Esophagus muscularis mucosa (tissue), 4 donors: ENCODE measurements at places on chromosomes 1 and 21. TPM values are rescaled to one million over a fixed set of nuclear protein-coding genes. Genes with fewer than 3 reads are reported as not detected.

DNA sequence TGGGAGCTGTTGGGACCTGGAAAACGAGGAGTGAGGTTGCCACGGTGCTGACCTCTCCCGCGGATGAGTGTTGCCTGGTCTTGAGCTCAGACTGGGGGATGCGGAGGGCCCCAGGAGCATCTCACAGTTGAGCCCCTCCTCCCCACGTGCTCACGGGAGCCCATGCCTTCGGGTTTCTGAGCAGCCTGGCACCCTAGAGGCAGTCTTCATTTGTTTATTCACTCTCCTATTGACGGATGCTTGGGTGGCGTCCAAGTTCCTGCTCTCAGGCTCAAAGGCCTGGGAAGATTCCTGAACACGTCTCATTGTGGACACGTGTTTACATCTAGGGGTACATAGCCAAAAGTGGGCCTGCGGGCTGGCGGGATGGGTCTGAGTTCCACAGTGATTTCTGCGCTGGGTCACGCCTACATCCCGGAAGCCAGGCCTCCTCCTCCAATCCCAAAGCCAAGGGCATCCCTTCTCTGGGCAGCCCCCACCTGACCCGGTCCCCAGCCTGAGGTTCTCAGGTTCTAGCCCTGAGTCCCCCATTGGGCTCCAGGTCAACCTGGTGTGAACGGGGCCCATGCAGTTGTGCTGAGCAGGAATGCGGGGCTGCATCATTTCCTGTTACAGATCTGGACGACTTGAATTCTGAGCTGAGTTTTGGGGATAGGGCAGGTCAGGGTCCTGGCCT lies 14.7 kb downstream of the WNT3A start:
- no peaks in the 10 kb centered on the region for H3K4me1 ChIP-seq
- H3K36me3 ChIP-seq = no peaks in the 10 kb centered on the region
- no peaks in the 10 kb centered on the region for H3K27me3 ChIP-seq
- no peak overlapping the region for H3K27ac ChIP-seq

The KCNN3 gene
- 17.0 TPM for total RNA-seq

- H3K4me3 ChIP-seq = no peak overlapping the region
- DNase-seq = no peak
- H3K27ac ChIP-seq = no peak overlapping the region
- no peaks in the 10 kb centered on the region for H3K27me3 ChIP-seq
These were observed 494.2 kb downstream of the NEGR1 start for GRCh38 chr1:71788113-71788512.

GRCh38 chr1:74811436-74812179 lies 78.7 kb downstream of the TYW3 start:
- H3K4me3 ChIP-seq = no peak overlapping the region
- no peaks in the 10 kb centered on the region for H3K36me3 ChIP-seq
- no peaks in the 10 kb centered on the region for H3K4me1 ChIP-seq
- no peak overlapping the region for H3K27ac ChIP-seq
- no peaks in the 10 kb centered on the region for H3K27me3 ChIP-seq

- no peaks in the 10 kb centered on the region for H3K4me1 ChIP-seq
- no peak overlapping the region for H3K4me3 ChIP-seq
- H3K27ac ChIP-seq = no peak overlapping the region
- DNase-seq = peak; percentile 86
- H3K27me3 ChIP-seq = no peaks in the 10 kb centered on the region
These were observed 15.4 kb downstream of the GJA4 start for GRCh38 chr1:34808051-34808810.

- H3K27ac ChIP-seq = no peak overlapping the region
- no peaks in the 10 kb centered on the region for H3K4me1 ChIP-seq
- H3K27me3 ChIP-seq = no peaks in the 10 kb centered on the region
- no peak for DNase-seq
- H3K4me3 ChIP-seq = no peak overlapping the region
These were observed 76.8 kb upstream of the AKT3 start for GRCh38 chr1:243926803-243927245.

DNA sequence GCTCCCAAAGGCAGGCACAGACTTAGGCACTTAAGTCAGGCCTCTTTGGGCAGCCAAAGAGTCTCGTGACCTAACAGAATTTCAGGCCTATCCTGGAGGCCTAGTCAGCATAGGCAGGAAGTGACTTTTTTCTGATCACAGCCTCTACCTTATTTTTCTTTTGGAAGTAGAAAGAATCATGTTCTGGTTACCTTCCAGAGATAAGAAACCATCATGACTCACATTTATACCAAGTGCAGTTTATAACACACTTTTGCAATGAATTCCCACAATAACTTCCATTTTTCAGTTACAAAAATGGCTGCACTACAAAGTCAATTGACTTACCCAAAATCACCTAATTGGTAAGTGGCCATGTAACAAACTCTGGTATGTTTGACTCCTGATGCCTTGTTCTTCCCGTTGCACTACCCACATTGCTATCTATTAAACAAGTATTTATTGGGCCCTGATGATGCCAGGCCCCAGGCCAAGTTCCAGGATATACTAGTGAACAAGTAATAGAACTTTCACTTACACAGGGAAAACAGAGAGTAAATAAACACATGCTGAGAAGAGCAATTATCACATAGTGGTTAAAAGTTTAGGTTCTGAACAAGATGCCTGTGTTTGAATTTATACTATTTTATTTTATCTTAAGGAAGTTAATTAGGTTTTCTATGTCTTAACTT lies 74.3 kb downstream of the SH3GLB1 start:
- no peak overlapping the region for H3K4me3 ChIP-seq
- H3K27ac ChIP-seq = no peak overlapping the region
- H3K27me3 ChIP-seq = no peaks in the 10 kb centered on the region

The SYDE2 gene
- 94.7 TPM for total RNA-seq

DNA sequence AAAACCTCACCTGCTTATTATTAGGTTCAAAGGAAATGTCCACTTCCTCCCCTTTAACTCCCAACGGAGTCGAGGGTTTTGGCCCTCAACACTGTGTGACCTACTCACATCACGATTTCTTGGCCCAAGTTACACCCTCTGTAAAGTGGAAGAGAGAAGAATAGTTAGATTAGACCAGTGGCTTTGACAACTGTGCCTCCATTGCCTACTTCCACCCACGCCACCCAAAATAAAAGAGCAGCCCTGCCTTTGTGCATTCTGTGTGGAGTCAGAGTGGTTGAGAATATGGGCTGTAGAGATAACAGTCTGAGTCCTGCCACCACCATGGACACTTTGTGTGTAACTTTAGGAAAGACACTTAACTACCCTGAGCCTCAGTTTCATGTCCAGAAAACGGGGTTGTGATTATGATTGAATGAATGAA lies 4.1 kb upstream of the HDGF start:
- no peak for DNase-seq
- H3K27me3 ChIP-seq = no peaks in the 10 kb centered on the region
- no peak overlapping the region for H3K27ac ChIP-seq

GRCh38 chr1:108050911-108051629 lies 86.1 kb upstream of the VAV3 start:
- H3K27ac ChIP-seq = peak overlapping the region; percentile 23
- H3K4me3 ChIP-seq = no peak overlapping the region
- DNase-seq = no peak
- no peaks in the 10 kb centered on the region for H3K36me3 ChIP-seq
- no peaks in the 10 kb centered on the region for H3K27me3 ChIP-seq

DNA sequence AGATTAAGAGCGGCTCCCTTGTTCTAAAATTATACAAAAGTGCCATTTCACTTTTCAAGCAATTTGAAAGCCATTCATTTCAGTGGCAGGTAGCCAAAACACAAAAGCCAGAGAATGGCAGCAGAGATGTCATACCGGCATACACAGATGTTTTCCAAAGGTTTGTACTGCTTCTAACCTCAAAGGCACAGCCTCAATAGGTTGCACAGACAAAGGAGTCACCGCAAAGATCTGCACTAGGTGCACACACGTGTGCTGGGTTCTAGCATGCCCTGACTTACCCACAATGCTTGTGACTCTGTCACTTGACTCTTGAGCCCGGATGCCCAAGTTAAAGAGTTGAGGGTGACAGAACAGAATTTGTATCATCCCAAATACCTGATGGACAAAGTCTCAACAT lies 448.9 kb upstream of the ADGRL2 start:
- H3K27ac ChIP-seq = no peak overlapping the region
- no peaks in the 10 kb centered on the region for H3K36me3 ChIP-seq
- H3K27me3 ChIP-seq = no peaks in the 10 kb centered on the region
- no peak overlapping the region for H3K4me3 ChIP-seq

The CD244 gene
- total RNA-seq = 0.83 TPM

The F3 gene
- total RNA-seq = 16.7 TPM

- H3K4me1 ChIP-seq = no peaks in the 10 kb centered on the region
- no peak overlapping the region for H3K27ac ChIP-seq
- H3K27me3 ChIP-seq = no peaks in the 10 kb centered on the region
- no peaks in the 10 kb centered on the region for H3K36me3 ChIP-seq
- no peak for DNase-seq
- H3K4me3 ChIP-seq = no peak overlapping the region
These were observed 10.2 kb downstream of the FAM89A start for GRCh38 chr1:231029841-231030240.

DNA sequence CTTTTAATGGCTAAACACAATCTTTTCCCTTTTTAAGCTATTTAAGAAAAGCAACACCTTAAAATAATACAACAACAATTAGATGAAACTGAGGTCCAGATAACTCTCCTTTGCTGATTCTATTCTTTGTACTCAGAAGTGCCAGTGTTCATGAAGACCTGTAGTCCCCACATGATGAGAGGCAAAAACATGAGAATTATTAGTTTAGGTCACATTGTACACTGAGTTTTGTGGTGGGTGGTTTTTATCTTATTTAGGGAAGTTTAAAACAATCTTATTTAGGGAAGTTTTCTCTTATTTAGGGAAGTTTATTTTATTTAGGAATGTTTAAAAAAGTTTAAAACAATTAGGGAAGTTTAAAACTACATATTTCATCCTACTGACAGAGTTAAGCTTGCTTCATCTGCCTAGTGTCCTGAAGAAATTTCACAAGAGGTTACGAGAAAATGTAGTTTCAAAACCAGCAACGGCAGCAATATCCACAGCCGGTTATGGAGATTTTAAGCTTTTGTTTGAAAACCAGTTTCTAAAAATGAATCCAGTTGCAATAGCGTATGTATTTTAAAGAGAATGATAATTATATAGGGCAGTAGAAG lies 7.8 kb upstream of the OR14I1 start:
- H3K27me3 ChIP-seq = no peaks in the 10 kb centered on the region
- no peak overlapping the region for H3K27ac ChIP-seq
- H3K4me1 ChIP-seq = no peaks in the 10 kb centered on the region
- no peak for DNase-seq
- no peaks in the 10 kb centered on the region for H3K36me3 ChIP-seq

DNA sequence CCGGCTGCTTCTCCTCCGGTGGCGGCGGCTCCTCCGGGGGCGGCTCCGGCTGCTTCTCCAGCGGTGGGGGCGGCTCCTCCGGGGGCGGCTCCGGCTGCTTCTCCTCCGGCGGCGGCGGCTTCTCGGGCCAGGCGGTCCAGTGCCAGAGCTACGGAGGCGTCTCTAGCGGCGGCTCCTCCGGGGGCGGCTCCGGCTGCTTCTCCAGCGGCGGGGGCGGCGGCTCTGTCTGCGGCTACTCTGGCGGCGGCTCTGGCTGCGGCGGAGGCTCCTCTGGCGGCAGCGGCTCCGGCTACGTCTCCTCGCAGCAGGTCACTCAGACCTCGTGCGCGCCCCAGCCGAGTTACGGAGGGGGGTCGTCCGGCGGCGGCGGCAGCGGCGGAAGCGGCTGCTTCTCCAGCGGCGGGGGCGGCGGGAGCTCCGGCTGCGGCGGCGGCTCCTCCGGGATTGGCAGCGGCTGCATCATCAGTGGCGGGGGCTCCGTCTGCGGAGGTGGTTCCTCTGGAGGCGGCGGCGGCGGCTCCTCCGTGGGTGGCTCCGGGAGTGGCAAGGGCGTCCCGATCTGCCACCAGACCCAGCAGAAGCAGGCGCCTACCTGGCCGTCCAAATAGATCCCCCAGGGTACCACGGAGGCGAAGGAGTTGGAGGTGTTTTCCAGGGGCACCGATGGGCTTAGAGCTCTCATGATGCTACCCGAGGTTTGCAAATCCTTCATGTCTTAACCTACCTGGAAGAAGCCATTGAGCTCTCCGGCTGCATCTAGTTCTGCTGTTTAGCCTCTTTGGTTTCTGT lies 2.0 kb downstream of the LORICRIN start:
- peak overlapping the region; percentile 55 for H3K4me3 ChIP-seq
- no peak overlapping the region for H3K27ac ChIP-seq
- peak; percentile 91 for DNase-seq
- H3K36me3 ChIP-seq = no peaks in the 10 kb centered on the region

DNA sequence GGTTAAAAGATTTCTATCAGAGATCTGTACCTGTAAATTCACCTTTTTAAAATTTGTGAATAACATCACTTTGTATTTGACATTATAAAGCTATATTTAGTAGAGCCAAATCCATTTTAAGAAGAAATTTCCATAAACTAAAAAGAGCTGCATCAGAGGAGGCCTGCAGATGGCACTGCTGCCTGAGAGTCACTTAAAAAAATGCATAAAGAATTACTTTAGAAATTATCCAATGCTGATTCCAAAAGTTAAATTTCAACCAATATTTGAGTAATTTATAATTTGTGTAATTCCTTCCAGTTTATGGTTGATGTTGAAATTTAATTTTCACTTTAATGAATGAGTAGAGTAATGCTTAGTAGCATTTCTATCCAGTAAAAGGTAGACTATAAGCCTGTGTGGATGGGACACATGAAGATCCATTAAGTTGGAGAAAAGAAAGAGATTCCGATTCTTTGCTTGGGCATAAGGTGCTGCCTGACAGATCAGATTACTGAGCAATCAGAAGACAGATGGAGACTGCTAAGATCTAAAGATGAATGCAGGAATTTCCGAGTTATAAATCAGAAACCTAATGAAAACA lies 20.7 kb upstream of the RPE65 start:
- no peaks in the 10 kb centered on the region for H3K27me3 ChIP-seq
- DNase-seq = no peak
- H3K36me3 ChIP-seq = no peaks in the 10 kb centered on the region
- H3K4me3 ChIP-seq = no peak overlapping the region
- H3K27ac ChIP-seq = no peak overlapping the region
- no peaks in the 10 kb centered on the region for H3K4me1 ChIP-seq

- peaks cover 11% of the 10 kb centered on the region for H3K4me1 ChIP-seq
- no peaks in the 10 kb centered on the region for H3K27me3 ChIP-seq
- no peaks in the 10 kb centered on the region for H3K36me3 ChIP-seq
- H3K27ac ChIP-seq = no peak overlapping the region
- no peak overlapping the region for H3K4me3 ChIP-seq
- DNase-seq = no peak
These were observed 100.9 kb upstream of the RUNX3 start for GRCh38 chr1:25030674-25031589.

The HRNR gene
- not detected for total RNA-seq
